ENCODE measurements at places on chromosomes 2 and 18.

- H3K36me3 ChIP-seq, result no peaks in the 10 kb centered on the region
- peaks cover 1% of the 10 kb centered on the region for H3K4me1 ChIP-seq
- no peaks in the 10 kb centered on the region for H3K27me3 ChIP-seq
- no peak overlapping the region for H3K4me3 ChIP-seq
Measured at GRCh38 chr2:219998107-219998506, 370.7 kb downstream of the SLC4A3 start.

GRCh38 chr2:8986327-8986976 lies 17.0 kb downstream of the MBOAT2 start:
- no peaks in the 10 kb centered on the region for H3K4me1 ChIP-seq
- DNase-seq, result peak; percentile 39
- H3K36me3 ChIP-seq, result no peaks in the 10 kb centered on the region
- H3K27ac ChIP-seq, result no peak overlapping the region

DNA sequence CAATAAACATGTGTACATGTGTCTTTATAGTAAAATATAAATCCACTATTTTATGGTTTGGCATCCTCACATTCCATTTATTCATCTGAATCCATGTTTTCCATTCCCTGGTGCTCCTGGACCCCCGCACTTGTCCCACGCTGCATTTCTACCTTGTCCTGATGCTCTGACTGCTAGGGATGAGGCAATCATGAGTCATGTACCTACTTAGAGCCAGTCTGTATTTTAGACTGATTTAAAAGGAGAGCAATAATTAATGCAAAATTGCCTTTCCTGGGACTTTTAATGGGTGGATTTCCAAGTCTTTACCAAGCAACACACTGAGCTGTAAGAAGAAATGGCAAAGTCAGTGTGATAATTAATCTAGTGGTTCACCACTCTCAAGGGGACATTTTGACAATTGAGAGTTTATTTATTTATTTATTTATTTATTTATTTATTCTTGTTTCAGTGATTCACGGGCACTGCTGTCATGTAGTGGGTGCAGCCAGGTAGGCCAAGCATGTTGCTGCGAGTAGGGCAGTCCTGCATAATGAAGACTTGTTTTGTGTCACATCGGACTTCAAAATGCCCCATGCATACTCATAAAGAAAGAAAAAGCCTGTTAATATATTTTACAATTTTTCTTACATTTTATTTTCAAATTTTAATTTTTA lies 419.3 kb upstream of the VWC2L start:
- no peaks in the 10 kb centered on the region for H3K27me3 ChIP-seq
- no peaks in the 10 kb centered on the region for H3K4me1 ChIP-seq
- no peak overlapping the region for H3K4me3 ChIP-seq
- no peak for DNase-seq
- no peaks in the 10 kb centered on the region for H3K36me3 ChIP-seq

DNA sequence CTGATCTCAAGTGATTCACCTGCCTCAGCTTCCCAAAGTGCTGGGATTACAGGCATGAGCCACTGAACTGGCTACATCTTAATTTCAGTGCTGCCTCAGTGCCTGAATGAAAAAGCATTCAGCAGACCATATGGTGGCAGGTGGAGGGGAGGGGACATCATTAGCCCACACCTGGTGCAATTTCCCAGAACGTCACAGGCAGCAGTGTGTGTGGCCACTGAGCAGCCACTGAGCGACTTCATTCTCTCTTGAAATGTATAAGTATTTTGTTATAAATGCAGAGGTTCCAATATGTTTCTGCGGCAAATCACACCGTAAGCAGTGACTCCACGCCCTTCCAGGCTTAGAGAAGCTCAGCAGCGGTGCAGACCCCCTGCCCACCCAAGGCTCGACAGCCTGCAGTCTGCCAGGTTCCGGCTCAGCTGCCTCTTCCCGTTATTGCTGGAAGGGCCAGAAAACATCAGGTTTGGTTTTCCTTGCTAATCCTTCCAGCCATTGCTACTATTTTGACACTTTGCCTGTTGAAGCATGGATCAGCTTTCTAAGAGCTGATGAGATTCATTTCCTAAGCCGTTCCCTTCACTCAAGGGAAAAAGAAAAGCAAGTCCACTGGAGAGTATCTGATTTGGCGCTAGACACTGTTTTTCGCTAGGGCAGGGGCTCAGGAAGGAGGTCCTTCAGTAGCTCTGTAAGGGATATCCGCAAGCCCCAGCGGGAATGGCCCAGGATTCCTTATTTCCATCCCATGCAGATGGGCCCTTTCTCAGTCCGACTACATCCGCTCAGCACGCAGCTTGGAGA lies 250.7 kb downstream of the VAPA start:
- no peak for DNase-seq
- H3K36me3 ChIP-seq, result no peaks in the 10 kb centered on the region
- no peak overlapping the region for H3K4me3 ChIP-seq

DNA sequence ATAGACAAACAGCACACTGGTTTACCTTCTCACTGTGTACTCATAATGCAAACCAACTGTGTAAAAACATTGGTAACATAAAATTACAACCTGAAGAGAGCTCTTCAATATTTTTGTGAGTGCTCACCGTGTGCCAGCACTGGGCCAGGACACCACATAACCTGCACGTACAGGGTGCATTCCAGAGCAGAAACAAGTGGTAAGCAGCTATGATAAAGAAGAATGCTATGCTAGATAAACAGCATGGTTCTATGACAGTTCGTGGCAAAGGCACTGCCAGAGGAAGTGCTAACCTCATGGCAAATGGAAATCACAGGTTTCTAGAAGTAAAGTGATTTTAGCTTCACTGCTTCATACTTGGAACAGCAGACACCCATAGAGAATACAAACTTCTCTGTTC lies 343.5 kb downstream of the MTX2 start:
- H3K36me3 ChIP-seq, result no peaks in the 10 kb centered on the region
- no peak overlapping the region for H3K4me3 ChIP-seq
- H3K4me1 ChIP-seq, result no peaks in the 10 kb centered on the region
- DNase-seq, result no peak

- no peaks in the 10 kb centered on the region for H3K4me1 ChIP-seq
- no peak overlapping the region for H3K27ac ChIP-seq
- peak; percentile 35 for DNase-seq
- H3K36me3 ChIP-seq, result no peaks in the 10 kb centered on the region
- no peaks in the 10 kb centered on the region for H3K27me3 ChIP-seq
Measured at GRCh38 chr2:55718165-55719008, 24.7 kb upstream of the PNPT1 start.

DNA sequence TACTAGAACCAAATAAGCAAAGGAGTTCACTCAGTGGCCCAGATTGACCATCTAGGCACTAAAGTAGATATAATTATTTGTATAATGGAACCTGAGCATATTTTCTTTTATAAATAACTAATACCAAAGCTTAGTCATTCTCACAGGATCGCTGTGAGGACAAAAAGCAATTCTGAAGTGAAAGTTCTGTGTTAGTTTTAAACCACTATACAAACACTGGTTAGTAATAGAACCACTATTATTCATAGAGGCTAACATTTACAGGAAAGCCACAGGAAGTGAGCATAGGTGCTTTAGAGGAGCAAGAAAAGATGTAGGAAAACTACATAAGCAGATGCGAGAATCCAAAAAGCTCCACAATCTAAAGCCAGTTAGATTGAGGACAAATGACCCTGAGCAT lies 364.7 kb downstream of the XIRP2 start:
- no peaks in the 10 kb centered on the region for H3K36me3 ChIP-seq
- no peak overlapping the region for H3K4me3 ChIP-seq
- H3K27ac ChIP-seq, result no peak overlapping the region
- H3K4me1 ChIP-seq, result no peaks in the 10 kb centered on the region
- no peak for DNase-seq

- H3K36me3 ChIP-seq, result no peaks in the 10 kb centered on the region
- no peak for DNase-seq
- H3K4me3 ChIP-seq, result no peak overlapping the region
- no peaks in the 10 kb centered on the region for H3K27me3 ChIP-seq
Measured at GRCh38 chr2:201008296-201008829, 44.9 kb upstream of the ORC2 start.

- no peaks in the 10 kb centered on the region for H3K27me3 ChIP-seq
- H3K27ac ChIP-seq, result no peak overlapping the region
- no peak overlapping the region for H3K4me3 ChIP-seq
- H3K4me1 ChIP-seq, result no peaks in the 10 kb centered on the region
Measured at GRCh38 chr2:192645811-192646598, 451.3 kb upstream of the TMEFF2 start.

- no peak for DNase-seq
- no peaks in the 10 kb centered on the region for H3K4me1 ChIP-seq
- no peak overlapping the region for H3K27ac ChIP-seq
- no peaks in the 10 kb centered on the region for H3K27me3 ChIP-seq
- H3K4me3 ChIP-seq, result no peak overlapping the region
- H3K36me3 ChIP-seq, result no peaks in the 10 kb centered on the region
Measured at GRCh38 chr2:195470622-195471021, 186.4 kb upstream of the SLC39A10 start.

- no peak for DNase-seq
- H3K4me3 ChIP-seq, result no peak overlapping the region
- no peak overlapping the region for H3K27ac ChIP-seq
- peaks cover 2% of the 10 kb centered on the region for H3K4me1 ChIP-seq
- no peaks in the 10 kb centered on the region for H3K36me3 ChIP-seq
Measured at GRCh38 chr2:236341721-236342120, 77.5 kb upstream of the ASB18 start.

DNA sequence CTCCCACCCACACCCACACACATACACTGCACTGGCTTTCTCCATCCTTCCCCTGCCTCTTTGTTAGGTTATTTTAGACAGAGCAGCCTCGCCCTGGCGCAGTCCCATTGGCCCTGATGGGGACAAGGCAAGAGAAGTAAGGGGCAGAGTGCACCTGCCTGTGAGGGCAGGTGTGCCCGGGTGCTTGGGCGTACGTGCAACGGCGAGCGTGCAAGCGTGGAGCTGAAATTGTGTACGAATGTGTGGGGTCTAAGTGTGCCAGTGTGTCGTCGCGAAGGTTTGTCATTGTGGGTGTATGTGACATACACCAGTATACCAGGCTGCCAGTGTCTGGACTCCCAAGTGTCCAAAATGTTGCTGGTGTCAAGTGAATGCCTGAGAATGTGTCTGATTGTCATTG lies 544 bp downstream of the LRATD1 start:
- peaks cover 18% of the 10 kb centered on the region for H3K27me3 ChIP-seq
- H3K36me3 ChIP-seq, result no peaks in the 10 kb centered on the region
- DNase-seq, result no peak
- H3K27ac ChIP-seq, result no peak overlapping the region

DNA sequence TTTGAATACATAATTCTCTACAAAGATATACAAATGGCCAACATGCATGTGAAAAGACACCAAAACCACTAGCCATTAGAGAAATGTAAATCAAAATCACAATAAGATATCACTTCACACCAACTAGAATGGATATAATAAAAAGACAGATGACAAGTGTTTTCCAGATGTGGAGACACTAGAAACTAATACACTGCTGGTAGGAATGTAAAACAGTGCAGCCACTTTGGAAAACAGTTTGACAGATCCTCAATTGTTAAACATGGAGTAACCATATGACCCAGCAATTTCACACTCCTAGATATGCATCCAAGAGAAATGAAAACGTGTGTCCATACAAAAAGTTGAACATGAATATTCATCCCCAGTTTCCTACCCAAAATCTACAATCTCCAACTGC lies 9.8 kb upstream of the RAB11FIP5 start:
- H3K4me3 ChIP-seq, result no peak overlapping the region
- no peaks in the 10 kb centered on the region for H3K4me1 ChIP-seq
- no peak overlapping the region for H3K27ac ChIP-seq
- no peaks in the 10 kb centered on the region for H3K27me3 ChIP-seq
- DNase-seq, result no peak

GRCh38 chr2:204333861-204334260 lies 211.4 kb upstream of the PARD3B start:
- H3K4me3 ChIP-seq, result no peak overlapping the region
- H3K4me1 ChIP-seq, result no peaks in the 10 kb centered on the region
- H3K27me3 ChIP-seq, result no peaks in the 10 kb centered on the region
- no peak overlapping the region for H3K27ac ChIP-seq
- H3K36me3 ChIP-seq, result no peaks in the 10 kb centered on the region

DNA sequence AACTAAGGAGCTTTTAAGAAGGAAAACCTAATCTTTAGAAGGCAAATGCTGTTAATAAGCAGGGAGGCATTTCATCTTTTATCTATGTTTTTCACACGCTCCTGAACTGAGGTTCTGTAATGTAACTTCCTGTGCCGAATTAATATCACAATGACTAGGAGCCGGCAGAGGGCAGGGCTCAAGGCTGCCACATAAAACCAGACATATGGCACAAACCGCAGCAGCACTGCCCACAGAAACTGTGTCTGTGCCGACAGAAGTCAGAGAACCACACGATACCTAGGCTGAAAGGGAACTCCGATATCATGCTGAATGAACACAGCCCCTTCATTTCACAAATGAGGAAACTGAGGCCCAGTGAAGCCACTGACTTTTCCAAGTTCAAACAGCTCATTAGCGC lies 112.1 kb downstream of the EIPR1 start:
- H3K36me3 ChIP-seq, result no peaks in the 10 kb centered on the region
- H3K4me1 ChIP-seq, result peaks cover 6% of the 10 kb centered on the region
- H3K27me3 ChIP-seq, result no peaks in the 10 kb centered on the region
- no peak overlapping the region for H3K4me3 ChIP-seq
- H3K27ac ChIP-seq, result no peak overlapping the region

- no peaks in the 10 kb centered on the region for H3K4me1 ChIP-seq
- H3K4me3 ChIP-seq, result no peak overlapping the region
- DNase-seq, result no peak
Measured at GRCh38 chr2:173124441-173124840, 48.8 kb downstream of the MAP3K20 start.

DNA sequence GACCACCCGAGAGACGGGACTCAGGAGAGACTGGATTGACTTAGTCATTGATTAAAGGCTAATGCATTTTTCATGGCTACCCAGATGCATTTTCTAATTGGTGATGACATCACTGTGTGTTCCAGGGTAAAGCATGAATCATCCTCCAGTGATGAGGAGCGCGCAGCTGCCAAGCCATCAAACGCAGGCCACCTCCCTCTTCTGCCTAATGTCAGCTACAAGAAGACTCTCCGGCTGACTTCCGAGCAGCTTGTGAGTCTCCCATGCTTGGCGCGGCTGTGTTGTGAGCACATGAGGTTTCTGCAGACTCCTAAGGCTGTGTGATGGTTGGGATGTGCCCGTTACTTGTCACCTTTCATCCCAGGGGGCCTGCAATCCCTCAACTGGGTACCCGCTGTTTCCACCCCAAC lies 56.4 kb downstream of the LPIN1 start:
- no peaks in the 10 kb centered on the region for H3K4me1 ChIP-seq
- H3K4me3 ChIP-seq, result no peak overlapping the region
- DNase-seq, result no peak
- H3K27me3 ChIP-seq, result no peaks in the 10 kb centered on the region

All from iPS DF 6.9 (cell line).